ENCODE measurements at places on chromosomes 7 and 10.

DNA sequence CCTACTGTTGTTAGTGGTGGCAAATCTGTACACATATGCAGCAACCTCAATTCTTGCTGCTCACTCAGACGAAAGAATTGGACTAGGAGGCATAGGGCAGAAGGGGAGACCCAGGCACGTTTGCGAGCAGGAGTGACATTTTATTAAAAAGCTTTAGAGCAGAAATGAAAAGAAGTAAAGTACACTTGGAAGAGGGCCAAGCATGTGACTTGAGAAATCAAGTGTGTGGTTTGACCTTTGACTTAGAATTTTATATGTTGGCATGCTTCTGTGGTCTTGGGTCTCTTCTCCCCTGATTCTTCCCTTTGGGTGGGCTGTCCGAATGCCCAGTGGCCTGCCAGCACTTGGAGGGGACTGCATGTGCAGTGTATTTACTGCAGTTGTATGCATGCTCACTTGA lies 205.5 kb upstream of the SEMA3D start:
- no peak for DNase-seq

GRCh38 chr10:31314256-31315150 lies 4.5 kb upstream of the ZEB1 start:
- DNase-seq = no peak

- no peak for DNase-seq
Observed at GRCh38 chr7:118060692-118061091, 123.3 kb upstream of the LSM8 start.

DNA sequence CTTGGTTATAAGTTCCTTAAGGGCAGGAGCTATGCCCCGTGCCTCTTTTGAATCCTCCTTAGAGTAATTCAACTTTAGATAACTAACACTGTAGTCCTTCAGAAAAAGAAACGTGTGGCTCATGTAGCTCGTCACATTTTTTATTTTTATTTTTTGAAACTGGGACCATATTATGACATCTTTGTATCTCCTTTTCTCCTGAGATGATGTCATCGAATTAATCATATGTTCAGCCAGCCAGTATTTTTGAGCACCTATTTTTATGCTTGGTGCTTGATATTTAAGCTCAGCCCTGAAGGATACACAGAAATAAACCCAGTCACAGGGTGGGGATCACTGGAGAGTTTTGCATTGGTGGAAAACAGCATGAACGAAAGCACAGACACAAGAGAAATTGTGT lies 22.6 kb upstream of the CELF2 start:
- DNase-seq = no peak

DNA sequence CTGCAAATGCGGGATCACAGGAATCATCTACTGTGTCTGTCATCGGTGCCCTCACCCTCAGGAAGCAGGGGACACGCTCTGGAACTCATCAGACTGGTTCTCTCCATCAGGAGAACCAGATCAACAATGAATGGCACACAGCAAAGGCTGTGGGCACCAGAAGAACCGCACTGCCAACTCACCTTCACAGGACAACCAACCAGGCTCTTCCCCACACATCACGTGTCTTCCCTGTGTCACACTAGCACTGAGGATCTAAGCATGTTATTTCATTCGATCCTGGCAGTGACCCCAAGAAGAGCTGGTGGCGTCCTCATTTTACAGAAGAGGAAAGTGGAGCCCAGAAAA lies 106.1 kb downstream of the TNS3 start:
- DNase-seq = no peak

DNA sequence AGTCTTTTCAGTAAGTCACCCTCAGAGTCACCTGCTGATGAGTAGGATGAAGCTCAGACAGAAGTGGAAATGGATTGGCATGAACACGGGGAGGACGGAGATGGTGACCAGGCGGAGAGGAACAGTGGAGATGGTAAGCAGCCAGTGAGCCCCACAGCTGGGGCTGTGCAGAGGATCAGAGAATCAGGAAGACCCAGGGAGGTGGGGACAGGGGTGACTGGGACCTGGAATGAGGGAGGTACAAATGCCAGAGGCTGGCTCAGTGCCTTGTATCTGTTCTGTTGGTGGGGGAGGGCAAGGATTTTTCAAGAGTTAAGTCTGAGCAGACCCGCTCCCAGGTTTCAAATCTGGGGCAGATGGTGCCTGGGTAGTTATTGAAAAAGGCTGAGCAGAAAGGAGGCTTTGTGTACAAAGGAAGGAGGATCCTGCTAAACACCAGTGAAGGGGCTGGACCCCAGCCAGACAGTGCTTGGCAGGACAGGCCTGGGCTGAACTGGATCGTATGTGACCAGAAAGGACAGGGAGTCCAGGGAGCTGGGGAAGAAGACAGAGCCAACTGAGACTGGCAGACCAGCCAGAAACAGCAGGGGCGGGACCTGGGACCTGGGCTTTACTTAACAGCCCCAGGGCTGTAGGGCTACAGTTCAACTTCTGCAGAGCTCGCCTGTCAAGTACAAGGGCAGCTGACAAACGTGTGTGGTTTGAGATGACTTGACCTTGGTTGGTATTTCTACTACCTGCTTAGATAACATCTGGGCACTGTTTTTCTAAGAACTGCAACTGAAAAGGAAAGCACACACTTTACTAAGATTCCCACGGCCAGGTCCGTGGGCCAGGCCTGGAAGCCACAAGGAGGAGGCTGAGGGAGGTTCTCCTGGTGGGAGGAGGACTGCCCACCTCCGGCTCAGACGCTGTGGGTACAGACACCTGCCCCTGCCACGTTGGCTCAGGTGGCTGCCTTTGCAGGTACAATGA lies 13.2 kb upstream of the FRMPD2 start:
- DNase-seq = no peak

DNA sequence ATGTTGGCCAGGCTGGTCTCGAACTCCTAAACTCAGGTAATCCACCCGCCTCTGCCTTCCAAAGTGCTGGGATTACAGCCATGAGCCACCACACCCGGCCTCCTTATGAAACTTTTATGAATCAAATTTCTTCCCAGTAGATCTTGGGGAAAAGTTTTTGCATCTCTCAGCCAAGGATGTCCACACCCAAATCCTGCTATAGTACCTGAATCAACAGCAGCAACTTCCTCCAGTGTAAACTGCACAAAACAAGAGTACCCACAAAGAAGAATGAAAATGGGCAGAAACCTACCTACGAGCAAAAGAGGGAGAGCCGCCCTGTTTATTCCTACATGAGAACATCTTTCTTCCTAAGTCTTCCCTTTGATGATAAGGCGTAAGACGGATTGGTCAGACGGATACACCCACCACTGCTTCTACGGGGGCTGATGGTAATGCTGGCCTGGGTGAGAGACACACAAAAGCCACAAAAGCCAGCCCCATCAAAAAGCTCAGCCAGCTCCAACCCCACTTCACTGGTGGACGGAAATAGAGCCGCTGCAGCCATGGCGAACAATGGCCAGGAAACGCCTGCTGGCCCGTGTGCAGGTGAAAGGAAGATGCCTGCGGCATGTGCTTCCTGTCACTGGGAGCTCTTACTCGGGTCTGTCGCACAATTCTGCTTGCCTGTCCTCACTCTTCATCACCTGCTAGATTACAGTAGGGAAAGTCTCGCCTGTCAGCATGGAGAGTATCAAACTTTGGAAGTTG lies 10.4 kb downstream of the JCAD start:
- DNase-seq = no peak

- no peak for DNase-seq
Observed at GRCh38 chr7:111516612-111517011, 45.7 kb downstream of the IMMP2L start.

- no peak for DNase-seq
Observed at GRCh38 chr10:52573347-52573746, 199.2 kb downstream of the MBL2 start.

GRCh38 chr10:35635576-35635975 lies 6.5 kb downstream of the FZD8 start:
- DNase-seq = no peak

DNA sequence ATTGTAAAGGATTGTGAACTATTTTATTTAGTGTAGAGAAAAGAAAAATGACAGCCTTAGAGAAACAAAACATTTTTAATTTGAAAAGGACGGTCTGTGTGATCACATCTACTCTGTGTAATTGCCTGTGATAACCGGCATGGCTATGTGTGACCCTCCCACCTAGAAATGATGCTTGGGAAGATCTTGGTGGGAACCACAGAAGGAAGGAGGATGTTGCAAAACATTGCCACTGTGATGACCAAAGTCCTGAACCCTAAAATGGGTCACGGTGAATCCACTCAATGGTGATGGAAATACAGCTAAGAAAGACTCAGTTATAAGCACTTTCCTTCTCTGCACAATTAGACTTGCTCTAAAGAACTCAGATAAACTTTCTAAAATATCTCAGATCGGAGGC lies 221.3 kb upstream of the FRMD4A start:
- DNase-seq = no peak

- DNase-seq = no peak
Observed at GRCh38 chr10:16439295-16439694, 2.5 kb downstream of the PTER start.

DNA sequence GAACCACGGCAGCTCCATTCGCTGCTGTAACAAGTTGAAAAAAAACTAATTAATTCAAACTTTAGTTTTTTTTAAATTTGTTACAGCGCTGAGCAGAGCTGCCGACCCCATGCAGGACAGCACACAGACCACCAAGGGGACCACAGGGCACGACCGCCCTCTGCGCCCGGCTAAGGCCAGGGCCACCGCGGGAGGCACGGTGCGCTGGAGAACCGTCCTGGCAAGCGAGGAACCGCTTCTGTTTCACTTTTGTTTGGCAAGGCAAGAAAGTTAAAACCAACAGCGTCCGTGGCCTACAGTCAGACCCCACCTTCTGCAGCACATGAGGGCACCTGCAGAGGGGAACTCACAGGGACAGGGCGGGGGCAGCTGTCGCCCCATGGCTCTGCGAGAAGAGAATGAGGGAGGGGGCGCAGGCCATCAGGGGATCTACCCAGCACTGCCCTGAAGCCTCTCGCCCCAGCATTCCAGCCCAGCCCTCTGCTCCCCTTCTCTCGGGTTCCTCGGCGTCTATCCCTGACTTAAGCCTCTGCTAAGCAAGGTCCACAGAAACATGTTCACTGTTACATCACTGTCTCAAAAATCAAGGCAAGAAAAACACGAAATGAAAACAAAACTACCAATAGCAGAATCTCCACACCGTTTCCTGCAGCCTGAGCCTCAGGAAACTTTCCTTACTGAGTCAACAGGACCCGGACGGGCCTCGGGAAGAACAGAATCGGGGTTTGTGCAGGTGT lies 204.4 kb downstream of the DIP2C start:
- DNase-seq = no peak

GRCh38 chr7:105886776-105887175 lies 10.4 kb upstream of the ATXN7L1 start:
- DNase-seq = no peak

GRCh38 chr10:103765981-103766380 lies 89.4 kb downstream of the SH3PXD2A start:
- DNase-seq = no peak
